CD4-positive, alpha-beta T cell treated with Interferon gamma for 1 hour (primary cell): ENCODE measurements at places on chromosomes 12 and 14.

GRCh38 chr12:20000229-20000849 lies 368.0 kb upstream of the PDE3A start:
- DNase-seq: no peak

DNA sequence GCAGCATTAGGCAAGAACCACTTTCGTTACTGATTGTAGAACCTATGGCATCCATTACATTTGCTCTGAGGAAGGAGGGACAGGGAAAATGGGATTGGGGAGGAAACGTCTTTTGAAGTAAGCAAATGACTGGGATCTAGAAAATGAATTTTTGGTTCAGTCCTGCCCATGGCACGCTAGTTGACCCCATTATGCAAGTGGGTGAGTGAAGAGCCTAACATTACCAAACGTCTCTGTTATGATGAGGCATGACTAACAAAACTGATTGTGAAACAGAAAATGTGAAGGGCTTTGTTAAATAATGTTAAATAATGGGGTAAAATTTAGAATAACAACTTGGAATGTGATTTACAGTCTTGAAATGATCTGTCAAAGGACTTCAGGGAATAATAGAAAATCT lies 38.9 kb downstream of the CPSF2 start:
- no peak for DNase-seq

DNA sequence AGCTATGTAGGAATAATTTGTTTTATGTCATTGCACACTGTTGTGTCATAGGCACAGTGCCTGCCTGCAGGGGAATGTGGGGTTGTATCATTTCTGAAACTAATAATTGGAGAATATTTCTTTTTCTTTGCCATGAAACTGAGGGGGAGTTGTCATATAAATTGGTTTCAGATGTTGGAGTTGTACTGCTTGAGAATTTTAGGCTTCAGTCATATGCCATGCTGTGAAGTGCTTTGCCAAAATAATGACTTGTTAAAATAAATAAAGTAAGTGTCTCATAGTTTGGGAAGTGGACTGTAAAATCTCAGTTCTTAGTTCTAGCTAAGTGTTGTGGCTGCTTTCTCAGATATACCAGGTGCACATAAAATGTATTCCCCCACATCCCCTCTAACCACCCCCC lies 116.8 kb downstream of the DAAM1 start:
- no peak for DNase-seq

GRCh38 chr14:74062809-74063150 lies 21.5 kb downstream of the ALDH6A1 start:
- DNase-seq: no peak

- DNase-seq: no peak
Observed at GRCh38 chr14:37194698-37195097, 3.0 kb upstream of the MIPOL1 start.

- no peak for DNase-seq
Observed at GRCh38 chr14:104101086-104101621, 15.7 kb downstream of the ASPG start.

GRCh38 chr14:54902521-54903420 lies at the start of gene GCH1:
Gene GCH1 (minus strand): TSS chr14:54902826. CDS start chr14:54902663, 163 bp downstream.
- peak; percentile 81 for DNase-seq

GRCh38 chr12:68156636-68157035 lies 2.9 kb downstream of the IFNG start:
- no peak for DNase-seq

DNA sequence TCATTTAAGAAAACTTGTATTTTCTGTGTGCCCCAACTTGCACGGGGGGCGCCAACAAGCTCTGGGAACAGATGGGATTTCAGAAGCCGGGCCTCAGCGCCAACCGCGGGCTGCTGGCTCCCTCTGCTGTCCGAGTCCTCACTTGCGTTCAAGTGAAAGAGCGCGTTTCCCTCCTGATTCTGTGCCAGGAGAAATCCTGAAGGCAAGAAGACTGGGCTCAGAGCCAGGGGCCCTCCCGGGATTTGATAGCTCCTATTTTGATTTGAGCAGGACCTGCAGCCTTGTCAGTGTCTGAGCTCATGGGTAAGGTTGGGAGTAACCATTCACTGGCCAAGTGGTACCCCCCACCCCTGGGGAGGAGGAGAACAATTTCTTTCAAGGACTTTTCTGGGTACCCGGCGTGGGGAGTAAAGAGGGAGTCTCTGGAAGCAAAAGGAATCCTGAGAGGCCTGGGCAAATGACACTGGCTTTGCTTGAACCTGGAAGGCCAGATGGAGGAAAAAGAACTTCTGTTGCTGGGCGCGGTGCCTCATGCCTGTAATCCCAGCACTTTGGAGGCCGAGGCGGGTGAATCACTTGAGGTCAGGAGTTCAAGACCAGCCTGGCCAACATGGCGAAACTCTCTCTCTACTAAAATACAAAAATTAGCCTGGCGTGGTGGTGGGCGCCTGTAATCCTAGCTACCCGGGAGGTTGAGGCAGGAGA lies 179.0 kb upstream of the RGS6 start:
- peak; percentile 53 for DNase-seq

DNA sequence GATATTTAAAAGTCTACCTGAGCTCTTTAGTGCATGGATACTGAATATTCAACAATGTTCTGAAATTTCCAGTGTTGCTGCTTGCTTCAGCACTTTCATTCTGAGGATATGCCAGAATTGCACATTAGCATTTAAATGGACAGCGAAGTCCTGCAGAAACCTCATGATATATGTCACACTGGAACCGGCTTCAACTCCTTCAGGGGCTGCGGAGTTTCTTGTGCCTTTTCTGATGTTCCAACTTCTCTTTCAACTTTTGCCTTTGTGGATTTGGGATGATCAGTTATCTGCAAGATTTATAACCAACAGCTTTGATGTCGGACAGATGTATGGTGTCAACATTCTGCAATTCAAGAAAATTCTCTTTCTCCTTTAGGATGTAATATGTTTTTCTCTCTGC lies 142.5 kb upstream of the LMNTD1 start:
- DNase-seq: no peak

DNA sequence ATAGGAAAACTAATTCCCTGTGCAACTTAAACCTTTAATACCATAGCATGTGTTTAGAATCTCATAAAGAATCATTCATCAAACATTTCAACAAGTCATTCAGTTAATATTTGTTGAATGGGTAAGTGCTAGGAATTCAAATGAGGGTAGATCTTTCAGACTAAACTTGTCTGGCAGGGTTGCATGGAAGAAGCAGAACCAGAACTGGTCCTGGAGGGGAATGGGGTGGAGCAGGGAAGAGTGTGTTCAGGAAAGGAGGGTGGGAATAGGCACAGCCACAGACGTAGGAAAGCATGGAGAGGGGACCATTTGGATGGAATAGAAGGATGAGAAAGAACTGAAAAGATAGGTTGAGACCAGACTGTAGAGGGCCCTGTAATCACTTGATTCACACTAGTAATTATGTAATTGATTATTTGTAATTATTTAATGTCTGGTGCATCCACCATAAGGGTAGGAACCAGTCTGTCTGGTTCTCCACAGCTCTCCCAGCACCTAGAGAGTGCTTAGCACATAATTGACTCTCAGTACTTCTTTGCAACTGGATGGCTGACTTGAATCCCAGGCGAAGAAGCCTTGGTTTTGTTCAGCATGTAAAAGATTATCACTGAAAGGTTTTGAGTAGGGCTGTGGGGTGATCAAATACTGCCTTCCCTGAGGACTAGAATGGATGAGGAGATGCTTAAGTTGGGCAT lies 3.0 kb upstream of the MAP3K9 start:
- DNase-seq: no peak

DNA sequence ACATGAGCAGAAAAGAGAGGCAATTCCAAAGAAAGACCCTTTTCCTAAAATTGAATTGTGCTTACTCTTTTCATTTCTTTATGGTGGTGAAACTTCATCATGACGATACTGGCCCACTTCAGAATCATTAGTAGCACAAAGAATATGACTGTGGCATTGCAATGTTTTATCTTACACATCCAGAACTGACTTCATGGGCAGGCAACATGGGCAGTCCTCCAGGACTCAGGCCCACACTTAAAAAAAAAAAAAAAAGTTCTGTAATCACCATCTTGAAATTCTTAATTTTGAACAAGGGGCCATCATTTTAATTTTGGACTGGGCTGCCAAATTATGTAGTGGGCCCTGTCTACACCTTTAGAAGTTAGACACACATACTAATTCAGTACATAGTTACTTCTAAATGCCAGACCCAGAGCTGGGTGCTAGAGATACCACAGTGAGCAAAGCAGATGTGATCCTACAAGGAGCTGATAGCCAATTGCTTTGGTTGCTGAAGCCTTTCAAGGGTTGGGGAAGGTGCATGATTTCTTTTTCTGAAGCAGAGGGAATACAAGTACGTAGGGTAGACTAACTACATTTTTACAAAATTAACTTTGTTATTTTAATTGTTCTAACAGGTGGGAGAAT lies 35.2 kb downstream of the HELB start:
- no peak for DNase-seq

GRCh38 chr12:5881666-5882065 lies 63.4 kb downstream of the ANO2 start:
- DNase-seq: no peak

DNA sequence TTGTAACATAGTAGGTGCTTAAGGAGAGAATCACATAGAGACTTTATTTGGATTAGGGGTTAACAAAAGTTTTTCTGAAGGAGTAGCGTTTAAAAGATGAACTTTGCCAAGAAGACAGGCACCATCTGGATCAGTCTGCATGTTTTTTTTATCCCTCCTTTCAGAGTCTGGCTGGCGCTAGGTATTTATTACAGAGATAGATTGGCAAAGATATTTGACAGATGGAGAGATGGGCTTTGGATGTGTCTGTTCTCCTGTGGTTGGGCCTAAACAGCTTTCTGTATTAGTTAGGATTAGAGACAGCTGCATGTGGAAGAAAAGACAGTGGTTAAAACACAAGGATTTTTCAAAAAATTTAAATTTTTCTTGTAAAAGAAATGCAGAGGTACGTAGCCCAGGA lies 133.9 kb downstream of the C12orf75 start:
- DNase-seq: no peak

- DNase-seq: no peak
Observed at GRCh38 chr12:56257491-56258067, 605 bp downstream of the ANKRD52 start.

- DNase-seq: no peak
Observed at GRCh38 chr14:103158688-103159087, 35.4 kb downstream of the TNFAIP2 start.
